RCC 7860 (cell line): ENCODE measurements at places on chromosomes 6 and 20.

DNA sequence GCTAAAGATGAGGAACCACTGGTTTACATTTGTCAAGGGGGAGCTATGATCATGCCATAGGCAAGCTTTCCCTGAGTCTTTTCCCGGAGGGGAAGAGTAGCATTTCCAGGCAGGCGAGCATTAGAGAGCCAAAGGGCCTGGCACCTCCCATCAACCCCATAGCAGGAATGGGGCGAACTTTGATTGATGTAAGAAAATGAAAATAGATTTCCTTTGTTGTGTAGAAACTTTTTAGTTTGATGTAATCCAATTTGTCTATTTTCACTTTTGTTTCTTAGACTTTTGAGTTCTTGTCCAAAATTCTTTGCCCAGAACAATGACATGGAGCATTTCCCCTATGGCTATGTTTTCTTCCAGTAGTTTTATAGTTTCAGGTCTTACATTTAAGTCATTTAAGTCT is 85.2 kb downstream of the CDH26 start:
- DNase-seq: no peak

GRCh38 chr20:61951695-61952533 is 113.8 kb downstream of the TAF4 start:
- no peak for DNase-seq

GRCh38 chr6:155126727-155127439 is 131.8 kb downstream of the TIAM2 start:
- peak; percentile 99 for DNase-seq

- no peak for DNase-seq
Observed at GRCh38 chr6:56668158-56668557, 25.5 kb upstream of the DST start.

DNA sequence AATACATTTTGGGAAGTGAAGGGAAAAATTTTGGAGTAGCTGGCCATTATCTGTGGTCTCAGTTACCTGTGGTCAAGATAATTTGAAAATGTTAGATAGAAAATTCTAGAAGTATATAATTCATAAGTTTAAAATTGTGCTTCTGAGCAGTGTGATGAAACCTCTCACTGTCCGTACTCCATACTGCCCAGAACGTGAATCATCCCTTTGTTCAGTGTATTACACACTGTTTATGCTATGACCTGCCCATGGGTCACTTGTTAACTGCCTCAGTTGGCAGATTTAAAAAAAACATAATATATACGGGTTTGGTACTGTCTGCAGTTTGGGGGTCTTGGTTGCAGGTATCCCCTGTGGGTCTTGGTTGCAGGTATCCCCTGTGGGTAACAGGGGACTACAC is 4.1 kb upstream of the CALHM5 start:
- no peak for DNase-seq

GRCh38 chr6:43186706-43187105 is 4.7 kb downstream of the CUL9 start:
- no peak for DNase-seq
